Transverse colon (tissue), 4 donors: ENCODE measurements at places on chromosomes 12 and 14. TPM values are rescaled to one million over a fixed set of nuclear protein-coding genes. Genes with fewer than 3 reads are reported as not detected.
A peak's percentile ranks its signal among the peaks of the same experiment; 100 is the strongest.

DNA sequence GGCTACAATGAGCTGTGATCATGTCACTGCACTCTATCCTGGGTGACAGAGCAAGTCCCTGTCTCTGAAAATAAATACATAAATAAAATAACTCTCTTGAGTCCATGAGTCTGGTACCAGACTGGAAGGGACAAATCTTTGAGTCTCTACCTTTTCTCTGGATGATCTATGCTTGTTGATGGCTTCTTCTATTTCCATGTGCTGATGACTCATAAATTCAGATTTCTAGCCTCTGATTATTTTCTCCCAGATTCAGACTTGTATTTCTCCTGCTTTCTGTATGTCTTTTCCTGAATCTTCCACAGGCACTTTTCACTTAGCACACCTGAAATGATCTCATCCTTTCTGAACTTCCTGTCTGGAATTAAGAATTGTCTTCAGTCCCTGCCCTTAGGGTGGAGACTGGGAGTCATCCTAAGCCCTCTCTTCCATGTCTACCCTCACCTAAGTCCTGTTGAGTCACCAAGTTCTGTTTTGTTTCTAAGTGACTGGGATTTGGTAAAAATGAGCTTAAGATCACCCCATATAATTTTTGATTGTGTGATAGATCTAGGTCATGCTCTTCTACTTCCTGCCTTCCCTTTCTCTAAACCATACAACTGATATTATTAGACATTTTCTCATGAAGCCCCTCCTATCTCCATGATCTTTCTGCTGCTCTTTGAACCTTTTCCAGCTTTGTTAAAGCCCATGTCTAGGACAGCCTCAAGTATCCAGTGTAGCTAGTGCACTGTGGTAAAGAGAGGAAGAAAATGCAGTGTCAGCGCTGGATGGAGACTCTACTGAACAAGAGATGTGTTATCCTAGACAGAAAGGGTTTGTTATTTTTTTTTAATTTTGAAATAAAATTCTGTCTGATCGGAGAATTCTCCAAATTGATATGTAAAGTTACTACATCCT lies 13.1 kb downstream of the AKAP6 start:
- no peaks in the 10 kb centered on the region for H3K4me1 ChIP-seq
- no peak for DNase-seq
- no peak overlapping the region for H3K27ac ChIP-seq
- no peaks in the 10 kb centered on the region for H3K27me3 ChIP-seq

GRCh38 chr14:73472185-73473114 lies 14.1 kb upstream of the NUMB start:
- no peak for DNase-seq
- H3K27me3 ChIP-seq: no peaks in the 10 kb centered on the region
- no peaks in the 10 kb centered on the region for H3K36me3 ChIP-seq
- H3K4me3 ChIP-seq: no peak overlapping the region

DNA sequence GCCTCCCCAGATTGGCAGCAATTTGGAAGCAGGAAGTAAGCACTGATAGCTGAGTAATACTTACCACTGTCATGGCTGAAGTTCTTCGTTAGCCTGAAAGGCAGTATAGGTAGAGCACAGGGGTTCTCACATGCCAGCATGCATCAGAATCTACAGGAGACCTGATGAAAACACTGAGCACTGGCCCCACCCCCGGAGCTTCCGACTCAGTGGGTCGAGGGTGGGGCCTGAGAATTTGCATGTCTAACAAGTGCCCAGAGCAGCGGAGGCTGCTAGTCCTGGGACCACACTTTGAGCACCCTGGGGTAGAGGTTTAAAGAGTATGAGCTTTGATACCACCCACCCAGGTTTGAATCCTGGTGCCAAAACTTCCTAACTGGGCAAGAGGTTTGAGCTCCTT lies 89.6 kb downstream of the FBXW8 start:
- H3K4me3 ChIP-seq: no peak overlapping the region
- no peak for DNase-seq

DNA sequence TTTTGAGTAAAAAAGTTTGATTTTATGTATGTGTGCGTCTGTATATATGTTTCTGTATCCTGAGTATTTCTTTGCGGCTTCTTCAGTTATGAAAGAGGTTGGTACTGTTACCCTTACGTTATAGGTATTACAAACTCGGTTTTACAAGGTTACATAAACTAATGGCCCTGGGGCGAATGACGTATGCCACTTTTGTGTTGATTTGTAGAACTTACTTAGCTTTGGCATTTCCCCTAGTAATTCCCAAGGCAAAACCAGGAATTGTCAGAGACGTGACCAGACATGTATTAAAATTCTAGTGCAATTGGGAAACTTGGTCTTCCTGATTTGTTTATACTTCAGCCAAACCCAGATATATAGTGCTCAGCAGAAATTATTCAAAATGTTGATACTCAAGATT lies 93.3 kb downstream of the DUSP16 start:
- no peak overlapping the region for H3K27ac ChIP-seq
- H3K4me3 ChIP-seq: no peak overlapping the region
- no peaks in the 10 kb centered on the region for H3K4me1 ChIP-seq
- no peaks in the 10 kb centered on the region for H3K36me3 ChIP-seq
- no peak for DNase-seq

Gene FSCB
- not detected for total RNA-seq

- peaks cover 12% of the 10 kb centered on the region for H3K4me1 ChIP-seq
- no peak overlapping the region for H3K4me3 ChIP-seq
- H3K27ac ChIP-seq: no peak overlapping the region
- H3K27me3 ChIP-seq: no peaks in the 10 kb centered on the region
- DNase-seq: no peak
These were observed 94.2 kb downstream of the SINHCAF start for GRCh38 chr12:31231611-31232360.

DNA sequence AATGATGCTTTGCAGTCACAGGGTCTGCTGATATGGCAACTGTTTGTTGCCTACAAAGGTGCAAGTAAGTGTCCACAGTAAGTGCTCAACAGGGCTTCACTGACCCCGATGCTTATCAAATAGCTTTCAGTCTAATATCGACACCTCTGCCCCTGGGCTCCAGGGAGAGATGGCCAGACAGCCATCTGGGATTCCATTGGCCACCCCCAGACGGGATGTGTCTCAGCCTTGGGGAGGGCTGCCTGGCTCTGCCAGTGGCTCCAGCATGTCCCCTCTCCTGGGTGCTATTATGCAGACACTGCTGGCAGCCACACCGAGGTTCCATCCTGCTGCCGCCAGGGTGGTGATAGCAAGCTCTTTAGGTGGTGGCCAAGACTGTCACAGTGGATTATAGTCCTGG lies 57.4 kb downstream of the DGLUCY start:
- H3K4me3 ChIP-seq: no peak overlapping the region
- peak overlapping the region; percentile 53 for H3K27ac ChIP-seq
- H3K4me1 ChIP-seq: peaks cover 27% of the 10 kb centered on the region
- no peaks in the 10 kb centered on the region for H3K27me3 ChIP-seq
- DNase-seq: no peak
- H3K36me3 ChIP-seq: peaks cover 56% of the 10 kb centered on the region
